ENCODE measurements at places on chromosomes 7 and 10. TPM values are rescaled to one million over a fixed set of nuclear protein-coding genes. Genes with fewer than 3 reads are reported as not detected.

BICC1 gene
- 46.5 TPM for total RNA-seq

CTAGE4 gene
- total RNA-seq: 0.29 TPM

CPXM2 gene
- total RNA-seq: 98.3 TPM

EBF3 gene
- 8.7 TPM for total RNA-seq

BBS9 gene
- 16.8 TPM for total RNA-seq

ADAP1 gene
- 17.8 TPM for total RNA-seq

CREB5 gene
- total RNA-seq: 21.9 TPM

DNA sequence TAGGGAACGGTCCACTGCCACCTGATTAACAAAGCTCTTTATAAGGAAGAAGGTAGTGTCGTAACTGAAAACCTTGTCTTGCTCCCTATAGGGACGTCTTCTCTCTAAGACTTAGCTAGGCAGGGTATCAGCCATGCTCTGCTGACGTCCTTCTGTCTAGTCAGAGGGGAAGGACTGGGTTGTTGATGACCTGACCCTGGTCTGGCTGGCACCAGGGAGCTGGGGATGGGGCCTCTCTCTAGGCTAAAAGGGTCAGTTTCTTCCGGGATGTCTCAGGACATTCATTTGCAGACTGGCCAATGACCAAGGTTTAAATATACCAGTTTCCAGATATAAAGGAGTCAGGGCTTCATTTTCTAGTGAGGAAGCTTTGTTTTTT lies 9.6 kb downstream of the CYP17A1 start:
- DNase-seq: no peak

DNA sequence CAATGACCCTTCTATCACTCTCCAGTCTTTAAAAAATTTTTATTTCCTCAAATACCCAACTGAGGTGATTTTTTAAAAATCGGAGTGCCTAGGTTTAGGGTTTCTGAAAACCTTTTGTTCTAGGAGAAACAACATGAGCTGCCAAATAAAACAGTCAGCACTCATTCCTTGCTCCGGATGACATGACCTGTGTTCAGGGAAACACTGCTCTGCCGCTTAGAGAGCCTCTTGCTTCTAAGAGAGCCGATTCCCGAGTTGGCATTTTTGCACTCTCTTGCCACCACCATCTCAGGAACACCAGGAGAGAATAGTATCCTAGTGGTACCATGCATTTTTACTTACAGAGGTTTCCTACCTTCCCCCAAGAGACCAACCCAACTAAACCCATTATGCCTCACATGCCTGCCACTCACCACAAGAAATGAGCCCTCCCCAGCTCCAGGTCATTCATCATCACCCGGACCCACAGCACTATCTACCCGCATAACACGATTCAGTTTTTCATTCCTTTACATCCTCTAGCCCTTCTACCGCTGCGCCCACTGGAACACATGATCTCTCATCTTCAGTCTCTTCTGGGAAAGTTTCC lies 365.4 kb downstream of the THSD7A start:
- no peak for DNase-seq

DNA sequence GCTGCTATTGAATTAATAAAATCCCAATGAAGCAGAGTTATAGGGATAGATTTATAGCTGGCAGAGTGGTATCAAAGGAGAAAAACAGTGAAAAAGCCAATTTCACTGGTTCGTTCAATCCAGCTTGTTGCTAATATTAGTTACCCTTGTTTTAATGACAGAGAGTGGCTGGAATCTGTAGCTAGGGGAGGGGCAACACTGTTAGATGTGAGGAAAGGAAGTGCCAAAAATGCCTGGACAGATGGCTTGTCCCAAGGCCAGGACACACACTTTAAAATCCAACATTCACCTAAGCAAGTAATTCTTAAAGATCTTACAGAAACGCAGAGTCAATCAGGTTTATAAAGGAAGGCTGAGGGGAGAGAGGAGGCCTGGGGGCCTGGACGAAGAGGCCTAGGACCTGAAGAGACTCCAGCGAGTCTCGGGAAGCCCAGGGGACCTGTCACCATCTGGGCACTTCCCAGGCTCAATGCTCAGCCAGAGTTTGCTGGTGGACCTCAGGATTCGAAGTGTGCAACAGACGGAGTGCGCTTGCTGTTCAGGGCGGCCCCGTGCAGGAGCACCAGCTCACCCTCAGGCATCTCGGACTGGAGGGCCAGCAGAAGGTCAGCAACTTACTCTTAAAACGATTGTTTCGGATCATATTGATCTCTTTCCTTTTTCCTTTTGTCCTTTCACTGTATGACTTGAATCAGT lies 36.7 kb downstream of the TMEM248 start:
- peak; percentile 60 for DNase-seq

GRCh38 chr7:117871778-117872538 lies 1.3 kb downstream of the CTTNBP2 start:
- peak; percentile 83 for DNase-seq

- DNase-seq: no peak
Measured at GRCh38 chr7:130134726-130135125, 64.4 kb downstream of the KLHDC10 start.

- DNase-seq: no peak
Measured at GRCh38 chr10:60808036-60808435, 29.8 kb downstream of the CDK1 start.

DNA sequence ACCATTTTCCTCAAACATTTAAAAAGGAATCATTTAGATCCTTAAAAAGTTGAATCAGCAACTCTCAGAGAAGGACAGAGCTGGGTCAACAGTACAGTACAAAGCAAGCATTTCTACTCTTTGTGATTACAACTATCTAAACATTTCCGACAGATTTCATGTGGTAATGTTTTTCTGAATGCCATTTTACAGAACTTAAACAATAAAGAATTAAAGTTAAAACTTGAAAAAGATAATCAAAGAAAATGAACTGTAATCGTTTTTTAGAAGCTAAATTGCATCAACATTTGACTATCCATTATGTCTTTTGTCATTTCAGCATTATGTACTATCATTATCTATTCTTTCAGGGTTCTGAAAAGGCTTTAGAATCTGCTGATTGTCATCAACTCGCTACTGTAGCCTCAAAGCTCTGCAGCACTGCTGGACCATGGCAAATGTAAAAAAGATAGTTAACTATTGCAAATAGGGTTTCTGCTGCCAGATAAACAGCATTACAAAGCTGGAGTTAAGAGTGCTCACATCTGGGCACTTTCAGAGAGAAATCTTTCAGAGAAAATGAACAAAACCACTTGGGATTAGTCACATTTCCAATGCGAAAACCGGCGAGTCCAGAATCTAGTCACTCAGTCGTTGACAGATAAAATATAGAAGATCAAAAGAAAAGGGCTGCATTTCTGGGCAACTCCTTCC lies 160.4 kb upstream of the LAMB4 start:
- no peak for DNase-seq

DNA sequence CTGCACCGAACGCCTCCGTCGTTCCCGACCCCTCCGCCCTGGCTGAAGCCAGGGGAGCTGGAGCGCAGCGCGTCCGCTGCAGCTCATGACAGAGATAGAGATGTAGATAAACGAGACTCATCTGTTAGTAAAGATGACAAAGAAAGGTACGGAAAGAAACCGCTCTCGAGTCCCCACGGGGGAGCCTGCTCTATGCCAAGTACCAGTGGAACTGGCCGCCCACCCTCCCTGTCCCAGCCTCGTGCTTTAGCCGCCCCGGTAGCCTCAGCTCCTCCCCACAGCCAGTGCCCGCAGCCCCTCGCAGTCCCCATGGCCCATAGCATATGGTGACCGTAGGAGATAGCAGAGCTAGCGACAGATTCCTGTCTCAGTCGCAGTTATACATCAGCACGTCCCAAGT lies 344.7 kb upstream of the GALNT17 start:
- no peak for DNase-seq

DNA sequence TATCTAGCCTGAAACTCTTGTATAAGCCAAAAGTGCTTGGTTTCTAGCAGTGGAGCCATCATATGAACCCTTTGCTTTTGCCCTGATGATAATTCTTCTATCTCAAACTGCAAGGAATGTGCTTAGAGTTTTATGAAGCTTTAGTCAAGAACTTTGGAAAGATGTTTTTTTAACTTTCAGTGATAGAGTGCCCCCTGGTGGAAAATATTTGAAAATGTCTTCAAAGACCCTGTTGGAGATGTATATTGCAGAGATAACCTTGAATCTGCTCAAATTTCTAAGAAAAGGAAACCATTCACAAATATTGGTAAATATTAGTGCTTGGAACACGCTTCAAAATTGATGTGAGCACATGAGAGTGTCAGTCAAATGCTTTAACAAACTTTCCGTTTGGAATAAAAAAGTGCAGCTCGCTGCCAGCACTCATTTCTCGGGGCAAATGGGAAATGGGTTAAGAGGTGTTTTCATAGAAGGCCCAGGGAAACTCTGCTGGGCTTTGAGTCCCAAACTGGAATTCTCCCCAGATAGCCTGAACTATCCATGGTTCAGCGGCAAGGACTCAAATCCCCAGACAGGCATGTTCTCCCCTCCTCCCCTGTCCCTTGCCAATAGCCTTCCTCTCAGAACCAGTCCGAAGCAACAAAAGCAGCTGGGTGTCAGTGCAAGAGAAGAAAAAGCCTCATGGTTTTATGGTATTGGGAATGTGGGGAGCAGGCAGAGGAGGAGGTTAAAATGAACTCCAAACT lies 129.3 kb downstream of the MYOF start:
- no peak for DNase-seq

GRCh38 chr7:36712015-36712414 lies 12.3 kb downstream of the AOAH start:
- DNase-seq: no peak

- no peak for DNase-seq
Measured at GRCh38 chr7:128129224-128129864, 98.1 kb upstream of the LRRC4 start.

DNA sequence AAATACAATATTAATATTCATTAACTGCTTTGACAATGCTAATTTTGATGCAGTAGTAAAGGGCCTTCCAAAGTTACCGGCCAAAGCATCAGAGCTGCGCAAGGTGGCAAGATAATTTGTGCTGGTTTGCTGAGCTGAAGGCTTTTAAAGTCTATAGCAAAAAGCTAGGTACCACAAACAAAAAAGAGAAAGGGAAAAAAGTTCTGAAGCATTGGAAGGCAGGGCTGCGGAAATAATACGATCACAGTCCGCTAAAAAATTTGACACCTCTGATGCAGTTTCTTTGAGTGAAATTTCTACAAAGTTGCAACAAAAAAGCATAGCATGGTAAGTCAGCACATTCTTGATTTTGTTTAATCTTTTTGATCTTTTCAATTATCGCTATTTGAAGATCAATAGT lies 175.6 kb downstream of the TCF7L2 start:
- DNase-seq: no peak

GRCh38 chr7:50156706-50157105 lies 63.7 kb upstream of the ZPBP start:
- no peak for DNase-seq

- no peak for DNase-seq
Measured at GRCh38 chr10:128062331-128062880, 63.8 kb downstream of the MKI67 start.

DNA sequence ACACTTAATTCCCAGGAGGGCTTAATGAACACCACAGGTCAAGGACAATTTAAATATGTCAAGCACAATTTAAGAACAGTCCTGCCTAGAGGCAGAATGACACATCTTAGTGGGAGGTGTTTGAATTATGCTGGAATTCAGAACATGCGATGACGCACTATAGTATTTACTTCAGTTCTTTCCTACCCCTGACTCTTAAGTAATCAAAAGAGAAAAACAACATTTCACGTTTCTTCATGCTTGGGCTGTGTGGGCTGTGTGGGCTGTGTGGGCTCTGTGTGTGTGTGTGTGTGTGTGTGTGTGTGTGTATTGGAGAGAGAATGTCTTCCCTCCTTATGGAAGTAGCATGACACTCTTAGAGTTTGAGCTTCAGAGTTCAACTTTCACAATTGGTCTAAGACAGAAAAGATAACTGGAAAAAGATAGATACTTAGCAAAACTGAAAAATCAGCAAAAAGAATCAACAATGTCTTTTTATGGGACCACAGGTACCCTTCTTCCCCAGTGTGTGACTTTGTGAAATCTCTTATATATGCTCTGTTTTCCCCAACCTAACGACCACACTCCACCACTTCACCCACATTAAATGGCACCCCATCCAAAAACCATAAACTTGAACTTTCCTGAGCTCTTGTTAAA lies 33.7 kb upstream of the CABCOCO1 start:
- no peak for DNase-seq

- peak; percentile 63 for DNase-seq
Measured at GRCh38 chr7:44287488-44288380, 37.7 kb downstream of the CAMK2B start.

DNA sequence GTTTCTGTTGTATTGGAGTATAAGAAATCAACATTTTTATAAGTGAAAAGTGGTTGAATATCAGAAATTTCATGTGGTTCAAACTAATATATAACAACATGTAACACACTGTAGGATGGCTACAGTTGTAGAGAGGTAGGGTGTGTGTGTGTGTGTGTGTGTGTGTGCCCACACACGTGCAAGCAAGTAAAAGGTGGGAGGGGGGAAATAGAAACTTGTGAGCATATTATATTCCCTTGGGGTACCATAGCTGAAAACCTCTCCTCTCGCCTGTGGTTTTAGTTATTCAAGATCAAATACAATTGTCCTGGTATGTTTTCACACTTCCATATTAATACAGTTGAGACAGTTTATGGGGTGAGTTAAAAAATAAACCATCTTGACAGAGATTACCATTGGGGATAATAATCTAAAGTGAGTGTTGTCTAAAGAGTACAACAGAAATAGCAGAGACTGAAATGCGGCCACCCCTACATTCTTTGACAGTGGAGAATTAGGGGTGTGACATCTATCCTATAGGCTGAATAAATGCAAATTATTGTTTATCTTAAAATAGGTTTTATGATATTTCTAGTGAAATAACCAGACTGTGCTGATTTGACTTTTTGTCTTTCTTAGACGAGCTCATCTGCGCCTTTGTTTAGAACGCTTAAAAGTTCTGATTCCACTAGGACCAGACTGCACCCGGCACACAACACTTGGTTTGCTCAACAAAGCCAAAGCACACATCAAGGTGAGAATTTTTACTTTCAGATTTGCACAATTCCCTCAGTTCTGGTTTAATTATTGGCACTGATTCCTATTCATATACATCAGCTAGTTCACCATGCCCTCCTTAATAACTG lies 25.9 kb downstream of the SMNDC1 start:
- no peak for DNase-seq

DNA sequence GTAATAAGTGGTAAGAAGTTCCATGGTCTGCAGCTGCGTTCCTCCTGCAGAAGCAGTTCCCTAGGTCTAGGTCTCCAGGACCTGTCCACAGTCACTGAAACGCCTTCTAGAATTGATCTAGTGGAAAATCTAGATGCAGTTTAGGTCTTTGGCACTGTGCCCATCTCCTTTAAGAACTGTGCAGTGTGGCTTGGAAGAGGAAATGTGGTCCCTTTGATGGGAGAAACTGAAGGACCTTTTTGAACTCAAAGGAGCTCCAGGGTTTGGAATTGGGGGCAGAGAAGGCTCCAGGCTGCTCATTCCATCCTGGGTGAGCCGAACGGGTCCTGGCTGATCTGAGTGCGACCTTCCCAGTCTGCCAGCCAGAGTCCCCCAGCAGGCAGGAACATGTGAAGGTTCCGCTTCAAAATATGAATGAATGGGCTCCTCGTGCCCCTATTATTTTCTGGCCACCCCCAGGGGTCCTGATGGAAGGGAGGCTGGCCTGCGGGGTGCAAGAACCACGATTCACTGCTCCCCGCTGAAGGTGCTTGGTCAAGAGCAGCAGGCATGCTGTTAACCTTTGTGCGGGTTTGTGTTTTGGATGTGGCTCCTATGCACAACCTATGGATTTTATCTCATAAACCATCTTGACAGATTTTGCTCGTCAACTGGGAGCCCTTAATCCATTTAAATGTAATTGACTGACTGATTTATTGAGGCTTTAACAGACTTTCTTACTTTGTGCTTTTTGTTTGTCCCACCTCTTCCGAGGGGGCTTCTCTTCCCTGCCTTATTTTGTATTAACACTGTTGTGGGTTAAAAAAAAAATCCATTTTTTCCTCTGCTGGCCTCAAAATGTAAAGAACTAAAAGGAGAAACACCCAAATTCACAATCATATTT lies 36.7 kb downstream of the ZNF467 start:
- DNase-seq: no peak
